ENCODE measurements at places on chromosomes 11 and 22.

DNA sequence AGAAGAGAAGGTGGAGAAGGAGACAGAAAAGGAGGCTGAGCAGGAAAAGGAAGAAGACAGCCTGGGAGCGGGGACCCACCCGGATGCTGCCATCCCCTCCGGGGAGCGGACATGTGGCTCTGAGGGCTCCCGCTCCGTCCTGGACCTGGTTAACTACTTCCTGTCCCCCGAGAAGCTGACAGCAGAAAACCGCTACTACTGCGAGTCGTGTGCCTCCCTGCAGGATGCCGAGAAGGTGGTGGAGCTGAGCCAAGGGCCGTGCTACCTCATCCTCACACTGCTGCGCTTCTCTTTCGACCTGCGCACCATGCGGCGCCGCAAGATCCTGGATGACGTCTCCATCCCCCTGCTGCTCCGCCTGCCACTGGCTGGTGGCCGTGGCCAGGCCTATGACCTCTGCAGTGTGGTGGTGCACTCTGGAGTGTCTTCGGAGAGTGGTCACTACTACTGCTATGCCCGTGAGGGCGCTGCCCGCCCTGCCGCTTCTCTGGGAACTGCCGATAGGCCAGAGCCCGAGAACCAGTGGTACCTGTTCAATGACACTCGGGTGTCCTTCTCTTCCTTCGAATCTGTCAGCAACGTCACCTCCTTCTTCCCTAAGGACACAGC, 21.4 kb downstream of the USP35 start:
- no peak for DNase-seq

DNA sequence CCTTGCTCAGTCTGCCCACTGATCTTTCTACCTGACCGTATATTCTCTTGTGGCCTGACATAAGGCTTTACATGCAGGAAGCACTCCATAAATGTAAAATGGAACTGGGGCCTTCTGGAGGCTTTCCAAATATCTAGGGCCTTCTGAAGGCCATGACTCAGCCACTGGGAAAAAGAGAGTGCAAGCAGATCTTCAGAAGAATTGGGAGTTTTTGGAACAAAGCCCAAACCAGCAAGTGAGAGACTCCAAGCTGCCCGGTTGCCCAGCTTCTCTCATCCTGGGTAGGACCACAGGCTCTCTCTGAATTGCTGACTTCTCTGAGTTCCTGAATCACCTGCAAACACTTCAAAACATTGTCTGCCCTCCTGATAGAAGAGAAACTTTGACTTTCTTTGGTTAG, 107.9 kb upstream of the BMAL1 start:
- DNase-seq = no peak

DNA sequence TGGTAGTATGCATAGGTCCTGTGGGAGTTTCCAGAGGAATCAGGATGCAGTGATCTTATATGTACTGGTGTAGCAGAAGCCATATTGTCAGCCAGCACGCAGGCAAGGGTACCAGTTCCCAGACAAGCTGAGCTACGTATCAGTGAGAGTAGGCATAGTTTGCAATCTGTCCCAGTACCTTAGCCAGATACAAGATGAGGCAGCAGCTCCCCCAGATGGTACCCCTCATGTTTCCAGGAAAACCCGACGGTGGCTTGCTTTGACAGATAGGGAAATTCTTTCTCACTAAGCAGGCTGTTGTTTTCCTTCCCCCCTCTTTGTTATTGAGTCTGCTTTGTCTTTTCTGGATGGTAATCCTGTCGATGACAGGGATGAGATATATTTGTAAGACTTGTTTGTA, 109.7 kb upstream of the RRM1 start:
- no peak for DNase-seq

DNA sequence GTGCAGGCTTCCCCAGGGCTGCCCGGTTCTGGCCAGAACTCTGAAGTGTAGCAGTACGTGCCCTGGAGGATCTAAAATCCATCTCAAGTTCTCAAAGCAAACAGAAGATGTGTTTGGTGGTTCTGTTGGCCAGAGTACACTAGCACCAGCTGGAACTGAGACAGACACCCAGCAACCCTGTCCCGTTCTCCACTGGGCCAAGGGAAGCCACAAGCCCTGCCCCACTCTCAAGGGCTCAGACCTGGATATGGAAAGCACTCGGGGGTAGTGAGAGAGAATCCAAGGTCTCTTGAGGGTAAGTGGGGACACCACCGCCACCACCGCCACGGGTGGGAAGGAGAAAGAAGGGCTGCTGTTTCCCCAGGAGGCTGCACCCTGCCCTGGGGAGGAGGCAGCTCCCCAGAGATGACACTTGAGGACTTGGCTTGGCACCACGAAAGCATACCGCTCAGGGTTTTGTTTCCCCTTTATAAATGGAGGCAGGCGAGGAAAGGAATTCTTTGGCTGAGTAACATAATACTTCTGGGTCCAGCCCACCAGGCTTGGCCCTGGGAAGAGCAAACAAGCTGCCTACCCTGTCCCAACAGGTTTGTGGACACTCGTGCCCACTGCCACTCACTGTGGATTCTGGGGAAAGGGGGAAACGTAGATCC, 56.1 kb upstream of the POU2AF1 start:
- no peak for DNase-seq

DNA sequence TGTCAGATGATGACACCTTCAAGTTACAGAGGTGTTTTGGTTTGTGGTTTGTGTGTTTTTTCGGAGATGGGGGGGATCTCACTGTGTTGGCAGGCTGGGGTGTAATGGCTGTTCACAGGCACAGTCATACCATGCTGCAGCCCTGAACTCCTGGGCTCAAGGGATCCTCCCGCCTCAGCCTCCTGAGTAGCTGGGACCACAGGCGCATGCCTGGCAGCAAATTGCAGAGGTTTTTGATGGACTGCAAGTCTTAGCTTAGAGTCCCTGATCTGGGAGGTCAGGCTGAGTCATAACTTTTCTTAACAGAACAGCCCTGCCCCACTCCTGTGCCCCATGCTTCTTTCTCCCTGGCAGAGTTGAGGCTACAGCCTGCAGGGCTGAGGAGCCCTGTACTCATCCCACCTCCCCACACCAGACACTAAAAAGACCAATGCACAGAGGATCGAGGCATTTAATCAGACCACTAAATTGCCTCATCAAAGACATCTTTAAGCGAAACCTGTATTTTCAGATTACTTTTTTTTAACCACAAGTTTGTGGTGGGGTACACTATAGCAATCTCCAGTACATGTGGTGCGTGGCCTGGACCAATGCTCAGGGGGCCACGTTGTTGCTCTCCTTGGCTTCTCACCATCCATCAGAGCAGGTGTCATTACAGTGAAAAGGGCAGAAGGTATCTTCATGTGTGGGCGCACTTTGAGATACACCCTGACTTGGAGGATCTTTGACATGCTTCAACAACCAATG, 17.1 kb upstream of the ADORA2A start:
- no peak for DNase-seq

GRCh38 chr11:8180469-8180868, 11.6 kb upstream of the RIC3 start:
- DNase-seq = no peak

GRCh38 chr22:31980628-31981027, 36.3 kb downstream of the YWHAH start:
- DNase-seq = no peak

- DNase-seq = peak; percentile 57
Observed at GRCh38 chr11:118634431-118635236, 27.2 kb downstream of the PHLDB1 start.

DNA sequence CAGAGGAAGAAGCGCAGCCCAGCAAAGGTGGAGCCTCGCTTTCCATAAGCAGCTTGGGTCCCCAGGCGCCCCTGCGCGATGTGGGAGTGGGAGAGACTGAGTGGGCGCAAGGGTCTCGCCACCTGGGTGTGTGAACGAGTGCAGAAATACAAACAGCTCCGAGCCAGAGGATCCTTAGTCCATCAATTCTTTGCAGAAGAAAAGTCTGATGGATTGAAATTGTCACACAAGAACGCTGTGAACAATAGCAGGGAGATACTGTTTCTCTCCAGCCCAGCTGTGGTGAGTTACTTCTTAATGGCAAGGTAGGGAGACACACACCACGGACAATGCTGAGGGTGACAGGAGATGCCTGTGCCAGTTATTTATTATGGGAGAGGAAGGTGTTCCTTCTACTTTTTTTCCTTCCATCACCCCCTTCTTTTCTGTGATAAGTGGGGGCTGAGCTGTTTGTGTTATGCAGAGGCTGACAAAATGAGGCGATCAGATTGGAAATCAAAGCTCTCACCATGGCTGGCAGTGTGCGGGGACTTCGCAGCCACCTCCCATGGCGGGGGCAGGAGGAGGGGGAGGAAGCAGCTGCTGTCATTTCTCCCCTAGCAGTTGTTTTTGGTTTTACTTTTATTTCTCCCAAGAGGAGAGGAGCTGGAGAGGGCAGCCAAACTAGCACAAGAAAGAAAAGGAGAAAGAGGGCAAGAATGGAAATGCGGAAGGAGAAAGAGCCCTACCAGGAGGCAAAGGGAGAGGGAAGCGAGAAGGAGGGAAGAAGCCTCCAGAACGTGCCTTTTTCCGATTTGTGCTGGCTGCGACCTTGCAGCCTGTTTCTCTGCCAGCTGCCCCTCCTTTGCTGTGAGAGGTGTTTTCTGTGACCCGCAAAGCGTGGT, 755.8 kb downstream of the NTM start:
- DNase-seq = no peak

All from C1 segment of cervical spinal cord (tissue), 14 donors.